ENCODE measurements at places on chromosomes 13 and 19. TPM values are rescaled to one million over a fixed set of nuclear protein-coding genes. Genes with fewer than 3 reads are reported as not detected.

Gene SLC7A9
- not detected for total RNA-seq

Gene ADPRHL1
- 2.9 TPM for total RNA-seq

DNA sequence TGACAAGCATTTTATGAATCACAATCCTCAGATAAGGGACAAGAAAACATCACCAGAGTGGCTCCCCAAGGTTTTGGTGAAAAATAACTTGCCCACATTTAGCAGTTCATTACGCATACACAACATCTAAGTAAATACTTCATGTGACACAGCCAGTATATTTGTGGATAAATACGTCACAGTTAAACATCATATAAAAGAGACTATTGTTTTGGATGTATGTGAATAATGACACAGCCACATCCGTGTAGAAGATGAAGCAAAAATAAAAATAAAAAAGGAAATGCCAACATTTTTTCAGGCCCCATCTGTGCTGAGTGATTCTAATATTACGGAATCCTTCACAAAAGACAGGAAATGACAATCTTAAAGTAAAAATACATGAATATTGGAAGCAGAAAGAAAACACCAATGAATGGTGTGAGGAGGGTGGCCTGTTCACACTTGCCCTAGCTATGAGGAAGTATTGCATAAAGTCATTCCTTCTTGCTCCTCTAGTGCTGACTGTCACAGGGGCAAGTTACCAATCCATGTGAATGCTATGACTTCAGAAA lies 457.1 kb downstream of the KLF12 start:
- H3K36me3 ChIP-seq, result no peaks in the 10 kb centered on the region
- no peaks in the 10 kb centered on the region for H3K27me3 ChIP-seq
- no peak for DNase-seq

DNA sequence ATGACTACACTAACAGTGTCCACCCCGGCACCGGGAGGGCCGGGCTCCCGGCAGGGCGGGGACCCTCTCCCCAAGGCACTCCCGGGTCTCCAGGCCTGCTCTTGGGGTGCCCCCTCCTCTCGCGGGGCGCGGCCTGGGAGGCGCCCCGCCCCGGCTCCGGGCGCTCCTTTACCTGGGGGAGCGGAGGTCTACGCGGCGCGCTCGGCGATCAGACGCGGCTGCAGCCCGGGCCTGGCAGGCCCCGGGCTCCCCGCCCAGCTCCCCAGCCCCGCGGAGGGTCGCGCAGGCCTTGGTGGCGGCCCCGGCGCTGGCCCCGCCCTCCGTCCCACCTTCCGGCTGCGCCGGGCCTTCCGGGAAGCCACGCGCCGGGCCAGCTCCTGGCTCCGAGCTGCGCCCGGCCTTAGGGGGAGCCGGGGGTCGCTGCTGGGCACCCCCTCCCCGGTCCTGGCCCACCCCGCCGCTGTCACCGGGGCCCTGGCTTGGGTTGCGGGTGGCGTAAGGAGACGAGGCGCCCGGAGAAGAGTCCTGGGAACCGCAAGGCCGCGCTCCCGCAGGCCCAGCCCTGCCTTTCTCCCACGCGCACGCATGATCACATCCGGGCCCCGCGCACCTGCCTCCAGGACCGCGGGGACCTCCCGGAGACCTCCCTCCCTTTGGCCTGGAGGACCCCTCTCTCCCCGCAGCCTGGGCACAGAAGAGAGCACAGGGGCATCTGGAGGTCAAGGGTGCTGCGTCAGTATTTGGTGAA lies at the start of gene C19orf12:
C19orf12 (minus strand) TSS at position 309 of the 748 bp plus-strand sequence. CDS start 6,848 bp downstream, outside the sequence.
- H3K4me1 ChIP-seq, result peaks cover 59% of the 10 kb centered on the region
- H3K36me3 ChIP-seq, result no peaks in the 10 kb centered on the region
- H3K4me3 ChIP-seq, result peak within 1 kb of the TSS; percentile 89
- H3K27ac ChIP-seq, result peak within 1 kb of the TSS; percentile 95
- no peaks in the 10 kb centered on the region for H3K27me3 ChIP-seq

DNA sequence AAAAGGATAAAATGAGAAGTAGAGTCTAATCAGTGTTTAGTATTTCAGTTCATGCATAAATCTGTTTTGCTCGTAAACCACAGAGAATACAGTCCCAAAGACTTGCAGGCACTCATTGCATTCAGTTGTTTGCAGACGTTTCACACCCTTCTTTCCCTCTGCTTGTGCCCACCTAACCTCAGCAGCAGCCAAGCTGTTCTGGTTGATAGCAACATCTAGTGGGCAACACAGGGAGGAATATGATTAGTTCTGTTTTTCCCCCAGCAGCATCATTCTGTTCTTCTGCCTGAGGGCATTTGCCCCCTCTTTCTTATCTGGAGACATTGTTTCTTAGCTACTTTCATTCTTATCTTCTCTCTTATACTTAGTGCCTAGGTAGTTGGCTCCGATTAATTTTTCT lies 135.6 kb downstream of the PAN3 start:
- H3K4me1 ChIP-seq, result no peaks in the 10 kb centered on the region
- no peak for DNase-seq
- peaks cover 63% of the 10 kb centered on the region for H3K36me3 ChIP-seq
- no peak overlapping the region for H3K4me3 ChIP-seq
- no peaks in the 10 kb centered on the region for H3K27me3 ChIP-seq

DNA sequence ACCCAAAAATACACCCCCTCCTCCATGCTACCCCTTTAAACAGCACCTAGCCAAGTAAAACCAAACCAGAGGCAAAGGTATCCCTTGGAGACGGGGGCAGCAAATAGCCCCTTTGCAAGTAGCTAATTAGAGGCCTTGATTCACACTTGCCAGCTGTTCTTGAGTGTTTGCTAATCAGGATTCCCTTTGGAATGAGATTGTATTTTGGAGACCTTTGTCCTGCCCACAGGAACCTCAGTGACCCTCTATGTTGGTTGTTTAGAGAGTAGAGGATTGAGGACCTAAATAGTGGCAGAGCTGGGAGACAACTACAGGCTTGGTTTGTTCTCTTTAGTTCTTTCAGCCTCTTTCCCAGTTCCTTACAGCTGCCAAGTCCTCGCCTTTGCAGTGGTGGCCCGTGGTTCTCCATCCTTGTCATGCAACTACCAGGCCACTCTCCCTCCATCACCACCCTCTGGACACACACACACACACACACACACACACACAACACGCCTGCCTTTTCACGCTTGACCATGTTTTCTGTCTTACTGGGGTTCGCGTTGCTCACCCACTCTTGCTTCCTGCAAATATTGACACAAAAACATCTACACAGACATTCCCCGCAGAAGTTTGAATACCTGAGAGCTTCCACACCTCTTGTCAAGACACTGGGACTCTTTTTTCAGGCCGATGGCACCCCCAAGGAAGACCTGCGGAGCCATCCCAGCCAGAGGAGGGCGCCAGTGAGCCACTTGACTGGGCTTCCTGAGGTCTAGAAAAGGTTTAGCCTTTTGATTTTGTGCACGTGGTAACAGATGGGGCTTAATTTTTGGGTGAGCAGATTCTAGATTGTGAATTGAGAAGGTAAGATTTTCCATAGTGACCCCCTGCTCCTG lies 80.0 kb upstream of the GPR183 start:
- no peaks in the 10 kb centered on the region for H3K27me3 ChIP-seq
- peaks cover 22% of the 10 kb centered on the region for H3K36me3 ChIP-seq
- no peak overlapping the region for H3K4me3 ChIP-seq
- H3K4me1 ChIP-seq, result no peaks in the 10 kb centered on the region
- no peak overlapping the region for H3K27ac ChIP-seq

DNA sequence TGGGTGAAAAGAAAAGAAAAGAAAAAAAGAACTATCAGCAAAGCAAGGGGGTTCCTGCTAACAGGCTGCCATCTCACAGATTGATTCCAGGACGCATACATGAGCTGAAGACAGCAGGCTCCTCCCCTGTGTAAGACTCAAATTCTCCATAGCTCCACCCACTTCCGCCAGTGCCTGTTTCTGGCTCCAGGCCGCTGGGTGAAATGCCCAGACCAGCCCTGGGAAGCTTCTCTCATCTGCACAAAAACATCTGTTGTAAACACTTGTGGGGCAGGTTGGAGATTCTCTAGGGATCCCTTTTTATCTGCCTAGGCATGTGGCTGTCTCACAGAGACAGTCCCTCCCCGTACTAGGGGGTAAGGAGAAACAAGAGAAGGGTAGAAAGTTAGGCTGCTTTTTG lies 1054.4 kb upstream of the SPRY2 start:
- no peak for DNase-seq
- H3K36me3 ChIP-seq, result no peaks in the 10 kb centered on the region
- H3K27ac ChIP-seq, result no peak overlapping the region
- H3K4me1 ChIP-seq, result no peaks in the 10 kb centered on the region
- H3K4me3 ChIP-seq, result no peak overlapping the region

DNA sequence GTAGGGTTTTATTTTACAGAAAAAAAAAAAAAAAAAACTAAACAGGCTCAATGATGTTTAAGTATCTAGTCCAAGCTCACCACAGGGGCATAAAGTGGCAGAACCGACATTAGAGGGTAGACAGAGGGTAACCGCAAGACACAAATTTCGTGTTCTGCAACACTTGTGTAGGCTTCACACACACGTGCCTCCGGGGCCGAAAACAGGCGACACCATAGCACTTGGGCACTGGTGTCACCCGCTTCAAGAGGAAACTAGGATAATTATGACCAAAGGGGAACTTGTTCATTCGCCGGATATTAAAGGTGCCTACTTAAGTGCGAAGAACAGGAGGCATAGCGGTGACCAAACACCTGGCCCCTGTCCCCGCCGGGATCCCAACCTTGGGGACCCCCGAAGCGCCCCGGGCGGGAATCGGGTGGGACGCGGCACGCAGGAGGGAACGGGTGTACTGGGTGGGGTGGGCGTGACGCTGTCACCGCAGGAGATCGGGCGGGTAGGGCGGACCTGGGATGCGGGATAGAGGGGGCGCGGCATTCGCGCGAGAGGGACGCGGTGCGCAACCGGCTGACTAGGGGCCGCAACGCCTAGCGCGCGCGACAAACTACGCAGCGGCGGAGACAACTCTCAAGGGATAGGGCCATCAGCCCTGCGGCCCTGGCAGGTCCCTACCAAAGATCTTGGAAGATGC lies 558 bp downstream of the MZT1 start:
- peak overlapping the region; percentile 94 for H3K4me3 ChIP-seq
- H3K27me3 ChIP-seq, result no peaks in the 10 kb centered on the region
- peak; percentile 29 for DNase-seq
- no peaks in the 10 kb centered on the region for H3K36me3 ChIP-seq
- H3K4me1 ChIP-seq, result peaks cover 31% of the 10 kb centered on the region

GRCh38 chr13:80171096-80171495 lies 169.8 kb downstream of the SPRY2 start:
- H3K27me3 ChIP-seq, result no peaks in the 10 kb centered on the region
- no peaks in the 10 kb centered on the region for H3K4me1 ChIP-seq
- no peak overlapping the region for H3K27ac ChIP-seq
- H3K36me3 ChIP-seq, result no peaks in the 10 kb centered on the region

DNA sequence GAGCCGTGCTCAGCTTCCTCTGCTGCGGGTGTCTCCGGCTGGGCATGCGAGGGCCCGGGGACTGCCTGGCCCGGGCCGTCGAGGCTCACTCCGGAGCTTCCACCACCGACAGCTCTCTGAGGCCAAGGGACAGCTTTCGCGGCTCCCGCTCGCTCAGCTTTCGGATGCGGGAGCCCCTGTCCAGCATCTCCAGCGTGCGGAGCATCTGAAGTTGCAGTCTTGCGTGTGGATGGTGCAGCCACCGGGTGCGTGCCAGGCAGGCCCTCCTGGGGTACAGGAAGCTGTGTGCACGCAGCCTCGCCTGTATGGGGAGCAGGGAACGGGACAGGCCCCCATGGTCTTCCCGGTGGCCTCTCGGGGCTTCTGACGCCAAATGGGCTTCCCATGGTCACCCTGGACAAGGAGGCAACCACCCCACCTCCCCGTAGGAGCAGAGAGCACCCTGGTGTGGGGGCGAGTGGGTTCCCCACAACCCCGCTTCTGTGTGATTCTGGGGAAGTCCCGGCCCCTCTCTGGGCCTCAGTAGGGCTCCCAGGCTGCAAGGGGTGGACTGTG lies 1.2 kb downstream of the S1PR4 start:
- H3K4me1 ChIP-seq, result peaks cover 21% of the 10 kb centered on the region
- no peaks in the 10 kb centered on the region for H3K27me3 ChIP-seq
- DNase-seq, result no peak
- peak overlapping the region; percentile 87 for H3K27ac ChIP-seq

- no peaks in the 10 kb centered on the region for H3K4me1 ChIP-seq
- H3K36me3 ChIP-seq, result no peaks in the 10 kb centered on the region
- no peaks in the 10 kb centered on the region for H3K27me3 ChIP-seq
- DNase-seq, result no peak
- H3K4me3 ChIP-seq, result no peak overlapping the region
- H3K27ac ChIP-seq, result no peak overlapping the region
Observed at GRCh38 chr13:87894059-87894458, 222.9 kb downstream of the SLITRK5 start.

Data from stomach (tissue), 19 donors.